Activated naive CD8-positive, alpha-beta T cell treated with anti-CD3 and anti-CD28 coated beads, Interleukin-2, amount 50 U/mL, for 24 hours (primary cell): ENCODE measurements at places on chromosomes 5 and 9.

GRCh38 chr9:118457171-118458000 is 753.2 kb downstream of the TLR4 start:
- DNase-seq: no peak

GRCh38 chr9:82720515-82720914 is 342.4 kb downstream of the RASEF start:
- DNase-seq: no peak

- DNase-seq: no peak
Measured at GRCh38 chr5:158381614-158382160, 522.7 kb upstream of the CLINT1 start.

DNA sequence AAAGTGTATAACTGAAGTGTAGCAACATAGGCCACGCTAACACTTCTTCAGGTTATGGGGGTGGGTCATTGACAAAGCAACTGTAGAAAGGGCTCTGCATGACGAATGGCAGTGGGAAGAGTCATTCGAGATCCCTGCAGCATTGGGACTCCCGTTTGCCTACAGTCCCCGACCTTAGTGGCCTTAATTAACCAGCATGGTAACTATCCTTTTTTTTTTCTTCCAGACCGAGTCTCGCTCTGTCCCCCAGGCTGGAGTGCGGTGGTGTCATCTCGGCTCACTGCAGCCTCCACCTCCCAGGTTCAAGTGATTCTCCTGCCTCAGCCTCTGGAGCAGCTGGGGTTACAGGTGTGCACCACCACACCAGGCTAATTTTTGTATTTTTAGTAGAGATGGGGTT is 14.2 kb upstream of the CMBL start:
- no peak for DNase-seq

DNA sequence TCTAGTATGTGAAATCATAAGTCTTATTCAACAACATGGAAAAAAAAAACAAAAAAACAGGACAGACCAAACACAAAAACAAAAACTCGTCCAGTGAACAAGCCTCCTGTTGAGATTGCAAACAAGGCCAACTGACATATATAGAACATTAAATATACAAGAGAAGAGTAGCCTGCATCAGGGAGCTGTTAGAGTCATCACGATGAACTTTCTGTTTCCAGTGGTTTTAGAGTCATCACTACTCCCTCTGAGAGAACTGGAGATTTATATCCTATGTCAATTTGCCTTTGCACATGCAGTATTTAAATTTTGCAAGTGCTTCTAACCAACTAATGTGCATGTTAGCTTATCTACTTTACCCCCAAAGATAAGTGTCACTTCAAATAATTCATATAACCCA is 9.9 kb downstream of the SNCAIP start:
- no peak for DNase-seq

DNA sequence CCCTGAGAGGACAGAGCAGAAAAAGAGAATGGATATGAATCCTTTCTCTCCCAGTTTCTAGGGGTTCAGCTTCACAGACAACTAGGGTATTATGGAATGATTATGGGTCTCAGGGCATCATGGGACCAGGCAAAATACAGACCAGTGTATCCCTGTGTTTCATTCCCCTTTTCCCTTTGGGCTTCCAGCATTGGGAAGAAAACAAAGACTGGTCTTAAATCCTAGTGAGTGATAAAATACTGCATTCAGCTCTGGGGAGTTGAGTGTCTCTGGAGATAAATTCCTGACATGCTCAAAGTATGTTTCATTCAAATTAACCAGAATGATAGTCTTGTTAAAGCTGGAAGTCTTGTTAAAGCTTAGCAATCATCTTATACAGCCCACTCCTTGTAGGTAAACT is 2.4 kb upstream of the POU4F3 start:
- DNase-seq: no peak

DNA sequence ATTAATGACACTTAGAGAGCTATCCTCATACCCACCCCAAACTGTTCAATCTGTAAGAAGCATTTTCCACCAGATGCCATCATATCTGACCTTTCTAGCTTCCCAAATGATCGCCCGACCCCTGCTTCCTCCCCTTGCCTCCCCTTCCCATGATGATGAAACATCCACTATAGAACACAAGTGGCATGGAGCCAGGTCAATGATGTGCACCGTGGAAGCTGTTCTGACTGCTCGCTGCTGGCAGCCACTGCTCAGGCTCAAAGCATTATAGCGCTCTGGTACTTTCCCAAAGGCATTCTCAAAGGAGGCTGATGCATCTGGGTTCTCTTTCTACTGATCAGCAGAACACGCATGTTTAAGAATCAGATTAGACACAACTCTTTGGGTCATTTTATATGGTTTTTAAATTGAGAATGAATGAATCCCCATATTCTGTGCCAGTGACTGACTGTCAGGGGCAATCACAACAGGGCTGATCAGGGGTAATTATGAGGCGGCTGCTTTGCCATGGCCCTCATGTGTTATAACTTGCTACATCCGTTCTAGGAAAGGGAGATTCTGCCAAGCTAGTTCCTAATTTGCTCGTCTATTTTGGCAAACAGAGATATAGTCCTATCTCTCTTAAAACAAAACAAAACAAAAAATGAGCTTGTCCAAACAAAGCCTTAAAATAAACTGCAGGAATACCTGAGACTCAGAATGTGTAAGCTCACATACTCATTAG is 343.7 kb downstream of the ENC1 start:
- no peak for DNase-seq

DNA sequence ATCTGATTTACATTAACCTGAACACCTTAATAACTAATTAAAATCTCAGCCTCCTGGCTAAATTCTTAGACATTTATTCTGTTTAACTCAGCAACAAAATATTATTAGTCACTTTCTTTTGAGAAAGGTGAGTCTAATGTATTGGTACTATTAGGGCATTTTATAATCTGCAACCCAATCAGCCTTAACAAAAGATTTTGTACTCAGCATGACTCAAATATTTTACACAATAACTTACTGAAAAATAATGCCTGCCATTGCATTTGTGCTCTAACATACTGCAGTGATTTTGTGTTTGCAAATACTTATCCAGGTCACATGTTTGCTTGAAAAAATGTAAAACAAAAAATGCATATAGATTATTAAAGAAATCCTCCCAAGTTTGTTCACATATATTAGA is 1129.9 kb downstream of the TAF11L14 start:
- no peak for DNase-seq

DNA sequence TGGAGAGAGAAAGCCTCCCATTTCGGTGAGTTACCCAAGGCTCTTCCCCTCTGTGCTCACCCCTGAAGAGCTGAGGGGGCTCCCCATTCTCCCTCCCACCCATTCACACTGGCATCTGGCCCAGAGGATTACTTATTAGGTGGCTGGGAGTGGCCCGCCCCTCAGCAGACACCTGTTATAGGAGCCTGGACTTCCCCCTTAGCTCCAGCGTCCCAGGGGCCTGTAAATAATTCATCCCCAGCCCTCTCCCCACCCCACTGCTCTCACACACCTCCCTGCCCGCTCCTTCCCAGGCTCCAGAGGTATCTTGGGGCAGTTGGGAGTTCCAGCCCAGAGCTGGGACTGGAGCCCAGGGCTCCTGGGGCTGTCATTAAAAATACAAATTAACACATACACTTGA is 11.6 kb upstream of the SLC6A7 start:
- DNase-seq: no peak

GRCh38 chr5:116135344-116135743 is 50.5 kb downstream of the COMMD10 start:
- peak; percentile 9 for DNase-seq

- DNase-seq: no peak
Measured at GRCh38 chr5:6715271-6715670, 2.0 kb downstream of the TENT4A start.

DNA sequence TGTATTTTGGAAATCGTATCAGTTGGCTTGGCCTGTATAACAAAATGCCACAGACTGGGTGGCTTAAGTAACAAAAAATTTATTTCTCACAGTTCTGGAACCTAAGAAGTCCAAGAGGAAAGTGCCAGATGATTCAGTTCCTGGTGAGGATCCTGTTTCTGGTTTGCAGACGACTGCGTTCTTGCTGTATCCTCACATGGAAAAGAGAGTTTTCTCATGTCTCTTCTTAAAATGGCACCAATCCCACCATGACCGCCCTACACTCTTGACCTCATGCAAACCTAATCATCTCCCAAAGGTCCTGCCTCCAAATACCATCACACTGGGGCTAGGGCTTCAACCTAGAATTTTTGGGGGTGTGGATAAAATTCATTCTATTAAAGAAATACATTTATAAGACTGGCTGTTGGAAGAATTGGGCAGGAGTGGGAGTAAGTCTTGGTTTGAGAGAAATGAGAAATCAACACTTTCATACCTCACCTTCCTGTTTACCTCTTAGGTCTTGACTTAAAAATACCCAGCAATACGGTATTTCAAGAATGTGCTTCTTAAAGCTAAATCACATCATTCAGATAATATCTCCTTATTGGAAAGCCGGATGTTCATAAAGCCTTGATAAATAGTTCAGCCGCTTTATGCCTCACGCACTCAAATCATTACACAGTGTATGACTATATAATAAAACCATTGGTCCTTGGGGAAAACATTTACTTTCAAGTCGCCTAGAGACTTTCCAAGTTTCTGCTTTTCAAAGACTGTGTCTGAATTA is 28.7 kb downstream of the PTTG1 start:
- no peak for DNase-seq

GRCh38 chr9:35748858-35749514 is at the start of the genes GBA2 and RGP1:
GBA2 (minus strand) TSS chr9:35749228; CDS start chr9:35748704, 524 bp downstream.
RGP1 (plus strand) TSS chr9:35749287; CDS start chr9:35749756, 469 bp downstream.
- peak; percentile 80 for DNase-seq

- DNase-seq: no peak
Measured at GRCh38 chr5:110909950-110910349, 161.6 kb upstream of the TSLP start.

GRCh38 chr5:143115381-143115780 is 288.1 kb downstream of the NR3C1 start:
- no peak for DNase-seq

DNA sequence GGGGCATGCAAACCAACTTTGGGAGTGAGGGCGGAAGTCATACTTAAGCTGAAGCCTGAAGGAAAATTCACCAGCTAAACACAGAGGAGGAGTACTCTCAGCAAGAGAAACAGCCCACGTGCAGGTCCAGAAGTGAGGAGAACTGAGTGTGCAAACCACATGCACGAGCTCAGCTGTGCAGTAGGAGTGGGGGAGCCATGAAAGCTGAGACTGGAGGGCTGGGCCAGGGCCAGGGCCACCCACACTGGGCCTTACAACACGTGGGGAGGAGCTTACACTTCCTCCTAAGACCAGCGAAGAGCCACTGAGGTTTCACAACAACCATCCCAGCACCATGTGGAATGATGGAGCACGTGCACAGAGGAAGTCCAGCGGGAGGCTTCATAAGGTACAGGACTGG is 9.3 kb upstream of the WWC1 start:
- DNase-seq: no peak

DNA sequence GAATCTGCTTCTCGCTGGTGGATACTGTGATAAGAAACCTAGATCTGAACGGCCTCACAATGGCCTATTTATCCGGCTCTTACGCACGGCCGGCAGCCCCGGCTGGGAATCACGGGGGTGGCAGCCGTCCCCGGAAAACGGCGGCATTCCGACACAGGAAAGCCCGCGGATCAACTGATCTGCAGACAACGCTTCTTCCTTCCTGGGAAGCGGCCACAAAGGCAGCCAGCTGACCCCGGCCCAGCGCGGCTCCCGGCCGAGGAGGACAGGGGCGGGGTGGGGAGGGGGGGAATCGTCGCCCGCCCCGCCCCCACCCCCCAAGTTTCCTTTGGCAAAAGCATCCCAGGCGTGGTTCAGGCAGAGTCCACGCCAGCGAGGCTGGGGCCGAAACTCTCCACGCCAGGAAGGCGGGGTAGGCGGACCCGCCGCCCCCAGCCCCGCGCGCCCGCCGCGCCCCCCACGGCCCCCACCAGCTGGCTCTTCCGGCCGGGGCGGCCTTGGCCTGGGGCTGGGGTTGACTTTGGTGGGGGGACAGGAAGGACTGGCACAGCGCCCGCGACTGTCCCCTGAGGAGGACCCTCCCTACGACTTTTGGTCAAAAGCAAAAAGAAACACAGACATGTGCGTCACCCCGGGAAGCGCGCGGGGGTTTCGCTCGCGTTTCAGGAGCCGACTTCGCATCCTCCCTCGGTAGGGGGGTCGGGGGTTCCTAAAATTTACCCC is 247.7 kb upstream of the ANKRD55 start:
- peak; percentile 24 for DNase-seq

DNA sequence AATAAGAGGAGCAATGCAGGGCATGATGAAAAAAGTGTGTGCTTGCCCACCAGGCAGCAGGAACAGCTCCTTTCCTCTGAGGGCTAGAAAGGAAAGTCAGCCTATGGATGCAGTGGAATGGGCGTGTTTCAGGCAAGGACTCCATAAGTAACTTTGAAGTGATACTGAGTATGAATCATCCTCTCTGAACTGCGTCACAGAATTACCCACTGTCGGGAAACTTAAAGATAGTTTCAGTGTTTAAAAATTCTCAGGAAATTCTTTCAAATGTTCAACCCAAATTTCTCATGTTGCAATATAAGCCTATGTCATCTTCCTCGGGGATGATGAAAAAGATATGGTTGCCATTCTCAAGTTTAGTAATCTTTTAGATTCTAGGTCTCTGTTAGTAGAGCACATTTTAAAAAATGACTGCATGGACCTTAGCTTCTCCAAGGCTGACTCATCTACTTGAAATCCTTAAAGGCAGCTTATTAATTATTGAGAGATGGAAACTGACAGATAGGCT is 27.7 kb downstream of the PTCD2 start:
- DNase-seq: no peak

- DNase-seq: no peak
Measured at GRCh38 chr5:149413477-149414210, 34.6 kb upstream of the IL17B start.
